ENCODE measurements at places on chromosomes 6 and 20.
A peak's percentile ranks its signal among the peaks of the same experiment; 100 is the strongest.

GRCh38 chr20:41365777-41366545, 657 bp downstream of the EMILIN3 start:
- DNase-seq, result no peak

DNA sequence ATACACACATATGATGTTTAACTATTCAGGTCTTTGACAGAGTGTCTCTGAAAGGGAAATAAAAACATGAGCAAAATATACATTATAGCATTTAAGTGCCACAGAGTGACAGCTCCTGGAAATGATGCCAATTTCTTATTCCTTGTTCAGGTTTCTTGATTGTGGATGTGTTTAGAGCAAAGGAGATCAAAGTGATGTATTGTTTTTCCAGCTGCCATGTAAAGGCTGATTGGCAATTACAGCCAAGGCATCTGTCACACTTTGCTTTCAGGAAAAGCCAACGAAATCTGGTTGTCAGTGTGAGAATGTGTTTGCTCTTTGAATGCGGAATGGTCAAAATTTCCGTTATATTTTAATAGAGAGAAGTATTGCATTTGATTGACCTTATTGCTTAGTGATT, 347.8 kb upstream of the FLRT3 start:
- no peak for DNase-seq

DNA sequence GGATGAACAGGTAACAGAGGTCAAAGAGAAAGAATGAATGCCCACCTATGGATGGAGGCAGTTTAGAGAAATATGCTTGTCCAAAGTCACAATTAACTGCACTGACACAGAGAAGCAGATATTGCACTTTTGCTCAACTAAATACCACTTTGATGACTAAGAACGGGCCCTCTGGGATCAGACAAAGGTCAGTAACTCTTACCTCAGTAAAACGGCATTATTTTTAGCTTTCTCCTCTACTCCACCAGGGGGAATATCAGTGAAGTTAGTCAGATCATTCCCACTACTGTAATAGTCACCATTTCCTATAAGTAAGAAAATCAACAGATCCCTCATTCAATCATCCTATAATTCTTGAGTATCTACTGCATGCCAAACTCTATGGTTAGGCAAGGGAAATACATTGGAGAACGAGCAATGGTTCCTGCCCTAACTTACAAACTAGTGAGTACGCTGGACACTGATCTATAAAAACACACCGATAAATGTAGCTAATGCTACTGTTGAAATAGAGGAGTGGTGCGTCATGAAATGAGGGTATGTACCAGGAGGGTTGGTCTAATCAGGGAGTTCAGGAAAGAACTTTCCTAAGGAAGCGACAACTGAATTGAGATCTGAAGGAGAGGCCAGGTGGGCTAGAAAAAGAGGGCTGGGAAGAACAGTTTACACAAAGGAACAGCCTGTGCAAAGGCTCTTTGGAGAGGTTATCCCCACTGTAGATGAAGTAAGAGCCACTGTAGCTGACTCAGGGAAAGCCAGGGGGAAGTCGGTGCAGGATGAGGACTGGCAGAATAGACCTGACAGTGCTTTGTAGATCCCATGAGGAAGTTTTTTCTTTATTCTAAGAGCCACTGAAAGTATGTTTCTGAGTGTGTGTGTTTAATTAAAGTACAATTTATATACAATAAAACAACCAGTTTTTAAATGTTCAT, 9.2 kb downstream of the ECI2 start:
- no peak for DNase-seq

- DNase-seq, result no peak
Observed at GRCh38 chr6:157008568-157008967, 231.4 kb downstream of the ARID1B start.

GRCh38 chr20:53030061-53030460, 57.9 kb downstream of the TSHZ2 start:
- no peak for DNase-seq

GRCh38 chr6:25629198-25629576, 22.8 kb upstream of the SCGN start:
- DNase-seq, result no peak

DNA sequence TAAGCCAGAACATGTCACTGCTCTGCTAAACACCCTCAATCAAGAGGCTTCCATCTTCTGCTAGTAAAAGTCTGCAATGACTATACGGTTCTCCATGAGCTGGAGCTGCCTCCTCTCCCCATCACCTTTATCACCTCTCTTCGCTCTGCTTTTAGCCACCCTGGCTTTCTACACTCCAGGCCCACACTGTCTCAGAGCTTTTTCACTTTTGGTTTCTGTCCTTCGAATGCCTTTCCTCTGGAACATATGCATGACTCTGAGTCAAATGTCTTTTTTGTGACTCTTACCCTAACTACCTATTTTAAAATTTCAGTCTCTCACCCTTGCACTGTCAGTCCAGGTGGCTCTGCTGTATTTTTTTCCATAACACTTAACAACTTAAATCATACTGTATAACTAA, 525.4 kb upstream of the RNF217 start:
- no peak for DNase-seq

DNA sequence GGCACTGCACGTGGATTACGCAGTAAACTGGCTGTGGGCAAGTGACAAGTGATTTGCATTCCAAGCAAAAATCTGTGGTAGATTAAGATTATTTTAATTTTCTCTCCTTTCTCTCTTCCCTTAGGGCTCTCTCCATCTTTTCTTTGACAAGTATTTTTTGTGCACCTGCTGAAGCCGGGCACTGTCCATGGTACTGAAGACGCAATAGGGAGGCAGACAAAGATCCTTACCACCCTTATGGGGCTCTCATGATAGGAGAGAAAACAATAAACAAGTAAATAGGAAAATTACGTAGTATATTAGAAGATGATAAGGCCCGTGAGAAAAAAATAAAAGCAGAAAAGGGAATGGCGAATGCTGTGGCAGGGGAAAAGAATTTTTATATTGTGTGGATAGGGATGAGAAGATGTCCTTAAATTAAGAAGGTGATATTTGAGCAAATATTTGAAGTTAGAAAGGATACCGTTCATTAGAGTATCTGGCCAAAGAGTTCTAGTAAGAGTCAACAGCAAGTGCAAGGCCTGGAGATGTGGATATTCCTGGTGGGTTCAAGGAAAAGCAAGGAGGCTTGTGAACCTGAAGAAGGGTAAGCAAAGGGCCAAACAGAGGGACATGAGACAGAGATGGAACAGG, 146.0 kb downstream of the LAMP5 start:
- DNase-seq, result peak; percentile 27

DNA sequence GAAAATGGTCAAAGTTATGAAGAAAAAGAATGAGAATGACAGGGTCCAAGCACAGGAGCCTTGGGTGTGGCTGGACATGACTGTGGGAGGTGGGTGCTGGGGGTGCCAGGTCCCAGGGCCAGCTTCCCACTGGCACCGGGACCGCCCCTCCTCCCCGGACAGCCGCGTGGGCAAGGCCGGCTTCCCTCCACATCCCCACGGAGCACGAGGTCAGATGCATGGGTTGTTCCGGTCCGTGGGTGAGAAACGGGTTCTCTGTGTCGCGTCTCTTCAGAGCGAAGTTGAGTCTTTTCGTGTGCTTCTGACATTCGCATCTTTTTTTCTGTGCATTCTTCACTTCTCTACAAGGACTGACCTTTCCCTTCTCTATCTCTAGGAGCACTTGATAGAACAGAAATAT, 30.1 kb downstream of the KIF25 start:
- no peak for DNase-seq

DNA sequence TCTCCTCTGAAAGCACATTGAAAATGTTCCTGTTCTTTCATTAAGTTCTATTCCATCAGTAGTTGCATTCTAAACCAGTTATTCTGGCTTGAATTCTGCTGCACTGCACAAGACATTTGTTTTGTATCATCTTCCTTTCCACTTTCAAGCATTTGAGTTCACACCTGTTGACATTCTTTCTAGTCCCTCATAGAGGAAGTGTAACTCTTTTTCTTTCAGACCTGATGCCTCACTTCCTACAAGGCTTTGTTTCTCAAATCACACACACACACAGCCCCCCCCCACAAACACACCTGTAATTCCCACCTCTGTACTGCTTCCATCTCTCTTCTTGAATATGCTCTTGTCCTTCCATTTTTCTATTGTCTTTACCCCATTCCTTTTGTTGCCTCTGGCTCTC, 50.9 kb downstream of the CCN2 start:
- DNase-seq, result no peak

GRCh38 chr6:1906014-1906413, 296.3 kb downstream of the FOXC1 start:
- DNase-seq, result no peak

DNA sequence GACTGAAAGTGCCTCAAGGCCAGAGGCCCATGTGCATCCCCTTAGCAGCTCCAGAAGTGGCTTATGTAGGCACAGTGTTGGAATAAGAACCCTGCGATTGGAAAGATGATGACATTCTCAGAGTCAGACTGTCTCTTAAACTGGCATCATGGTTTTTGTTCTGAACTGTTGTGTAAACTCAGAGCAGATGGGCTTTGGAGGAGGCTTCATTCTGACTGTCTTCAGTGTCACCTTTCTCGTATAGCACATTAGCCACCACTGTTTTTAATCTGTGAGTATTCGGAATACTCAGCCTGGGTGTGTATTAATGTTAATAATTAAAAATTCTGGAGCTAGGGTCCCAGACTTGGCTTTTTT, 140.9 kb downstream of the JARID2 start:
- no peak for DNase-seq

All from LoVo (cell line).